ENCODE measurements at places on chromosomes 5 and 9. TPM values are rescaled to one million over a fixed set of nuclear protein-coding genes. Genes with fewer than 3 reads are reported as not detected.

DNA sequence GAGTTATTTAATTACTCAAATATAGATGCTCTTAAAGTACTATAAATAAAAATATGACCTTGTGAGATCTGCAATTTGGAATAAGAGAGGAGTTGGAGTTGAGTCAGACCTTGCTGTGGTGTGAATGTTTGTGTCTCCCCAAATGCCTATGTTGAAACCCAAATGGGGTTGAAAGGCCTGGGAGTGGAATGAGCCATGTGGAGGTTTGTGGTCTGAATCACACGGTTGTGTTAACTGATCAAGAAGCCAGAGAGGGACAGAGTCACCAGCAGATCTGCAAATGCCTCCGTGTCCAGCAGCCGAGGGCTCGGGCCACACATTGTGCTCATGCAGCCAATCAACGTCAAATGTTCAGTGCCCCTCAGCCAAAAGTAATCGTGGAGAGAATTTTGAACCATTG, 404.4 kb downstream of the ICE1 start:
- no peak overlapping the region for H3K4me3 ChIP-seq
- DNase-seq: no peak
- no peak overlapping the region for H3K27ac ChIP-seq
- no peaks in the 10 kb centered on the region for H3K36me3 ChIP-seq
- H3K4me1 ChIP-seq: no peaks in the 10 kb centered on the region

GRCh38 chr5:106766916-106767315, 903.8 kb downstream of the EFNA5 start:
- no peak overlapping the region for H3K4me3 ChIP-seq
- no peaks in the 10 kb centered on the region for H3K27me3 ChIP-seq
- no peaks in the 10 kb centered on the region for H3K4me1 ChIP-seq
- DNase-seq: no peak

DNA sequence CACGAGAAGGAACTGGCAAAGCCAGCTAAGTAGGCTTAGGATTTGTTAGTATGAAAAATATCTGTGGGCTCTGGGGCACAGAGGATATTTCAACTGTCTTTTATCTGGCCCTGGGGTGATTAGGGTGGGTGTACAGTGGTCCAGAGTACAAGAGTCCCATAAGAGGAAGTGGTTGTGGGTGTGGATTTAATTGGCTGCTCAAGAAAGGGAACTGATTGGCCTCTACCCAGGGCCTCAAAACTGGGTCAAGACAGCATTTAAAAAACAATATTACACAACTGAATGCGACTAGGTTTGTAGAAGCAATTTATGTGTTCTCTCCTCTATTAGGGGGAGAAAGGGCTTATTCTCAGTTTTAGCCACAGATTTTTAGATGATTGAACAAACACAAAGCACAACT, 1353.4 kb upstream of the WWC1 start:
- H3K4me3 ChIP-seq: no peak overlapping the region
- no peak for DNase-seq
- H3K36me3 ChIP-seq: no peaks in the 10 kb centered on the region

DNA sequence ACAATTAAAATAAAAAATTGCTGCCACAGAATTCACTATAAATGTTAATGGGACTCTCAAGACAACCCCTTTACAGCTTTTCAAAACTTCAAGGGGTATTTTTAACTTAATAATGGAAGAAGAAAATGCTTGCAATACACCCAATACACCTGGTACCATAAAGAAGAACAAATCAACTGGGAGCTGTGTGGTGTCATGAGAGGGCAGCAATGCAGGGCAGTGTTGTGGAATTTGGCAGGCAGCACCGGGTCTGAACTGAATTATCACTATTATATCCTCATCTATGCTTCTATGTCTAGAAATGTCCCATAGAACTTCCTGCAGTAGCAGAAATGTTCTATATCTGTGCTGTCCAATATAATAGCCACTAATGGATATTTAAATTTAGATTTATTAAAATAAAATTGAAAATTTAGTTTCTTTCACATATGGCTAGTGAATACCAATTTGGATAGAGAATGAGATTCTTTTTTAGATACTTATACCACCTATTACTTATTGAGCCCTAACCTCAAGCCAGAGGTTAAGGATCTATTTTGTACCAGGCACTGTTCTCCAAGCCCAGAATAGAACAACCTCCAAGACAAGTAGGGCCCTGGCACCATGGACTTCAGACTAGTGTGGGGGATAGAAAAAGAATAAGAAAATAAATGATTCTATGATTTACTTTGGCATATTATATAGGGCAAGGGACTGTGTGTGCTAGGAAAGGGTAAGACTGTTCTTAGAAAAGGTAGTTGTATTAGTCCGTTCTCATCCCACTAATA, 265.3 kb downstream of the PDE4D start:
- H3K4me1 ChIP-seq: peaks cover 4% of the 10 kb centered on the region
- DNase-seq: no peak
- no peaks in the 10 kb centered on the region for H3K36me3 ChIP-seq
- no peaks in the 10 kb centered on the region for H3K27me3 ChIP-seq
- H3K4me3 ChIP-seq: no peak overlapping the region

Gene FOXI1
- total RNA-seq: not detected
